ENCODE measurements at places on chromosomes 5 and 9.

- no peak for DNase-seq
Observed at GRCh38 chr5:142767178-142767577, 3.0 kb upstream of the ARHGAP26 start.

- DNase-seq = peak; percentile 20
Observed at GRCh38 chr5:138180183-138180782, 1.4 kb downstream of the KIF20A start.

- DNase-seq = no peak
Observed at GRCh38 chr9:126783949-126784348, 20.9 kb upstream of the ZBTB43 start.

DNA sequence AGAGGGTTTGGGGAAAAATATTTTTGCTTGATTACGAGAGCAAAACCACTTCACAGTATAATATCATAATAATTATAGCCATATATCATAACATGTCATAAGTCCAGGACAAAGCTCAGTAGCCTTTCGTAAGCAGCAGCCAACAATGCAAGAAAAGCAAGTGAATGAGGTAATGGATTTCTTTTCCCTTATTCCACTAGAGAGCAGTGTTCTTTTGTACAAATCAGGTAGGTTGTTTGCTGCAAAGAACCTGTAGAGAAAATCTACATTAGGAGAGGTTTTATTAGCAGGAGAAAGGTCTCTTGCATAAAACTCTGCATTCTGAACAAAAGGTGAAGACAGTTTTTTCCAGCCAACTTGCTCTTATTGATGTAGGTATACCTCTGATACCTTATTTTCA is 1033.4 kb downstream of the TLE4 start:
- peak; percentile 44 for DNase-seq

DNA sequence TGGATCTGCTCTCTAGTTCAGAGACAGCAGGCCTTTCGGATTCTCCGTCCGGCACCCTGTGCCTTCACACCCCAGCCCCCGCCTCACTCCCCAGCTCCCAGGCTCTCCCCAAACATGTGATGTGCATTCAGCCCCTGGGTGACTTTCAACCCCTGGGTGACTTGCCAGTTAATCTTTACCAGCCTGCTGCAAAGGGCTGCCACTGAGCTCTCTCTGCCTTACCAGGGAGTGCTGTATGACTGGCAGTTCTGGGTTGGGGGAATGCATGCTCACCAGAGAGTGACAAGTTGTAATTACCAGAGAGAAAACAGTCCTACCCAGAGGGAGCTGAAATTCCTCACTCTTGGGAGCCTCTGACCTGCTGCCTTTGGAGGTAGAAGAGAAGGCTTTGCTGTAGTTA is 4.9 kb upstream of the ADRA1B start:
- no peak for DNase-seq

- DNase-seq = no peak
Observed at GRCh38 chr9:130918101-130918825, 20.8 kb downstream of the FIBCD1 start.

- DNase-seq = no peak
Observed at GRCh38 chr5:33198836-33199235, 241.9 kb upstream of the TARS1 start.

DNA sequence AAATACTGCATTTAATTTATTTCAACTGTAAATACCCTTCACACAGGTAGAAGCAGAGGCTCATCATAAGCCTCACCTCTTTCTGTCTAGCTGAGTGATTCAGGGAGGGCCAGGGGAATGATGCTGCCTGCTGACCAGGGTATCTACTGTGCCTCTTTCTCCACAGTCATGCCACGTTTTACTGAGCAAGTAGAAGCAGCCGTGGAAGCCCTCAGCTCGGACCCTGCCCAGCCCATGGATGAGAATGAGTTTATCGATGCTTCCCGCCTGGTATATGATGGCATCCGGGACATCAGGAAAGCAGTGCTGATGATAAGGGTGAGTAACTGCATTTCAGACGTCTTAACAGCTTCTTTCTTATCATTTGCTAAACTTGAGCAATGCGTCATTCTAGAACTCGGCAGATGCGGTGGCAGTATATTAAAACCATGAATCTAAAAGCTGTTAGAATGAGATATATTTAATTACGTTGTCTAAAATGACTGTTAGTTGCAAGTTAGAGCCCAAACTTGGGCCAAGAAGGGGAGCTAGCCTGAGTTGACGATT is 50.0 kb upstream of the LRRTM2 start:
- DNase-seq = no peak

DNA sequence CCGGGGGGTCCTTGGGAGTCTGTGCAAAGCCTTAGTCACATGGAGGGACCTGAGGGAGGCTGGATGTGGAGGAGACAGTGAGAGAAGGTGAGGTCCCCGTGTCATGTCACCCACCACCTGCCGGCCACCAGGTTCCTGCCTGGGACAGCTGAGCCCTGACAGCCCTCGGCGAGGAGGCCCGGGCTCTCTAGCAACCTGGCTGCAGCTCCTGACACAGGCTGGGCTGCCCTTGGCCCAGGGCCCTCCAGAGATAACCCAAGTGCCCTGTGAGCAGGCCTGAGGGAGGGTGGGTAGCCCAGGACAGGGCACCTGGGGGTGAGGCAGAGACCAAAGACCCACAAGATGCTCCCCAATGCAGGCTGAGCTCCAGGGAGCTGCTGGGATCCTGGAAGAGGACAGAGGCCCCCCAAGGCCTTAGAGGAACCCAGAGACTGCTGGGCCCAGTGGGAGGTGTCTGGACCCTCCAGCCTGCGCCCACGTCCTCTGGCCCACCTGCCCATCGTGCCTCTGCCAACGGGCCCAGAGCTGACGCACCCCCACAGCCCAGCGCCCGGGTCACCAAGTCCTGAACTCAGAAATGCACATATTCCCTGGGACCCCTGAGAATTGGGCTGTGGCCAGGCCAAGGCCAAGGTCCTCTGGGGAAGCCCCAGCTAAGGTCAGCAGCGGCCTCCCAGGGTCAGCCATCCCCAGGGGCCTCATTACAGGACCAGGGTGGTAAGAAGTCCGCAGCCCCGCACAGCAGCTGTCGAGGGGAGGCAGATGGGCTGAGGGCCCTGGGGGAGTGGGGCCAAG is 8.8 kb upstream of the PTGDS start:
- no peak for DNase-seq

- DNase-seq = no peak
Observed at GRCh38 chr9:93510041-93510440, 56.7 kb upstream of the FAM120AOS start.

DNA sequence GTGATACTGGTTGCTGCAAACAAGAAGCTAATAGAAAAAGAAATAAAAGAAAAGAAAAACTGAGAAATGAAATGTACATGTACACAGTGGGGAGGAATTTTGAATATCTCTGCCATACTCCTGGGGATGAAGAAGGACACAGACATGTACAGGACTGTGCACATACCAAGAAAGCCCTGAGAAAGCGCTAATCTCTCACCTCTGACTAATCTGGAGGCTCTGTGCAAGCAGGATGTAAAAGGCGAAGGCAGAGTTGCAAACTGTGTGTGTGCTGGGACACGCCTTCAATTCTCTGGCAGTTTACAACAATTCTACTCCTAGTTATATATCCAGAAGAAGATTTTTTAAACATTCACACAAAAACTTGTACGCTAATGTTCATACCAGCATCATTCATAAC is 211.4 kb downstream of the KIAA0825 start:
- no peak for DNase-seq

- DNase-seq = no peak
Observed at GRCh38 chr9:34454571-34455065, 3.8 kb downstream of the FAM219A start.

DNA sequence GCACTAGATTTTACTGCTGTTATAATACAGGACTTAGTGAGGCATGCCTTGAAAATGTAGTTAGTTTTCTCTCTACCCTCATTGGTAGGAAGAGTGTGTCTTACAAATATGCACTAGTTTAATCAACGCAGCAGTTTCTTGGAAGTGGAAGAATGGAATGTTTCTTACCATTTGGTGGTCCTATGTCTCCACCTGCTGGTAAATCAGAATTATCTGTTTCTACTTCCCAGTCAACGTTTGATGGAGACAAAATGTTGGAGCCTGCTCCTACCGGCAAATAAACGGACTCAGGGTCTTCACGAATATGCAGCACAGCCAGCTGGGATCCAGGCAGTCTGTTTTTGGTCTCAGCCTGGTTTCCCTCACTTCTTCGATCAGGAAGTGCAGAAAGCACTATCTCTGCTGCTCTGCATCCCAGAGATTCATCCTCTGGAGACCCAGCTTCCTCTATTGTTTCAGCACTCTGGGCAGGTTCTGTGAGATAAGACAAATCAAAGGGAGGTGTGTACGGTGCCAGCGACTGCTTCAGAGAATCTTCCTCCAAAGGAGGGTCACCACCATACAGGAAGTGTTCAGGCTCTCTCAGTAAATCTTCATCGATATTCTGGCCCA is 59.5 kb upstream of the PCA3 start:
- peak; percentile 64 for DNase-seq

GRCh38 chr9:811106-811531 is 30.4 kb upstream of the DMRT1 start:
- DNase-seq = no peak

- DNase-seq = no peak
Observed at GRCh38 chr9:113580954-113581311, 117.4 kb downstream of the RGS3 start.

- DNase-seq = no peak
Observed at GRCh38 chr5:143101725-143102386, 301.6 kb downstream of the NR3C1 start.

GRCh38 chr9:116000748-116001329 is 152.8 kb upstream of the PAPPA start:
- no peak for DNase-seq

GRCh38 chr9:134991808-134992754 is 74.4 kb upstream of the FCN1 start:
- no peak for DNase-seq

DNA sequence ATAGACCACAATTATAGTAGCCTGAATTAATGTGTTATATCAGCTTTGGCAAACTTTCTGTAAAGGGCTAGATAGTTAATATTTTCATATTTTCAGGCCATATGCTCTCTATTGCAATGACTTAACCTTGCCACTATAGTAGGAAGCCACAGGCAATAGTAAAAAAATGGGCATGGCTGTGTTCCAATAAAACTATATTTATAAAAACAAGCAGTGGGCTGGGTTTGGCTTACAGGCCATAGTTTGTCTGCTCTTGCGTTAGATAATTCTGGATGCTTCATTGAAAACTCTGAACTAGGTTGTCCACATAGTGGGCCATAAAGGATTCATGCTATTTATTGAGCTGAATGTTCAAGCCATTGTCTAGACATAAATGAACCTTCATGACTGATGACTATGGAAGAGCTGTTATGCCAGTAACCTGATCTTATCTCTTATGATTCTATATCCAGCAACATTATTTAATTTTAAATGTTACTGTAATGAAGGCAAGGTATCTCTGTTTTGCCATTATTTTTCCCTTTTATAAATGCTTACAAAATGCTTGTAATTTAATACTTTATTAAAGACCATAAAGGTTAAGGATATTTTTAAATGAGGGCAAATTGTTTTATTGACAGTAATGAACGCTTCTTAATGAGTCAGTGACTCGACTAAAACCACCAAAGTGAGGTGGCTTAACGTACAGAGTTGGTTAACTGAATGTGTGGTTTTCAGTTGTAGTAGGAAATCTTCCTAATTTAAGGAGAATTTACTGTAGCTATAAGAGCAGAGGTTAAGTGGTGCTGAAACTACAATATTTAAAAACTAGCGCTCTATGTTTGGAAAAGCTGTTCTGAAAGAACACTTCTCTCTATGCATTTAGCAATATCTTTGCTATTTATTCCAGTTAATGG is 560.6 kb downstream of the PRR16 start:
- no peak for DNase-seq

- no peak for DNase-seq
Observed at GRCh38 chr5:6395621-6396020, 17.3 kb upstream of the MED10 start.

DNA sequence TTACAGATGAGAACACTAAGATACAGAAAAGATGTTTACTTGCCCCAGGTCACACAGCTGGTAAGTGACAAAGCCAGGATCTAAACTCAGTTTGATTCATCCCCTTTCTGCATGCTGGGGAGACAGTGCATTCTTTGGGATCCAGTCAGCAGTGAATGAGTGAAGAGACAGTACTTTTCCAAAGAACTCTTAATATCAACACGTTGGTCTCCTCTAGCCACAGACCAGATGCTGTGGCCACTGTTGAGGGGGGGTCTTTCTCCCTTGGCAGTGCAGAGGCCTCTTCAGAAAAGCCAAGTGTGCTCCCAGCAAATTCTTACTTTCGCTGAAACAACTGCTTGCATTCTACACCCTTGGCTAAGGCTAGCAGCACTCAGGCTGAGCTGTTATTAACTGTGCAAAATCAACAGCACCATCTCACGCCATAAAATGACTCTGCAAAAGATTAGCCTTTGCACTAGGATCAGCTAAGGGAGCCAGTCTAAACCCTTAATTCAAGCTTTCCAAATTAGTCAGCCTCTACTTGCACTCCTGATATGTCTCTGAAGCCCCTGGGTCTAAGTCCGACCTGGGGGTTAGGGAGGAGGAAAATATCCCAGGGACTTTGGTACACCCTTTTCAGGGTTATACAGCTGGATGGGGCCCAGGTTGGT is 4.8 kb upstream of the TMEM171 start:
- no peak for DNase-seq

- no peak for DNase-seq
Observed at GRCh38 chr9:125549891-125550885, 156.8 kb downstream of the MAPKAP1 start.

DNA sequence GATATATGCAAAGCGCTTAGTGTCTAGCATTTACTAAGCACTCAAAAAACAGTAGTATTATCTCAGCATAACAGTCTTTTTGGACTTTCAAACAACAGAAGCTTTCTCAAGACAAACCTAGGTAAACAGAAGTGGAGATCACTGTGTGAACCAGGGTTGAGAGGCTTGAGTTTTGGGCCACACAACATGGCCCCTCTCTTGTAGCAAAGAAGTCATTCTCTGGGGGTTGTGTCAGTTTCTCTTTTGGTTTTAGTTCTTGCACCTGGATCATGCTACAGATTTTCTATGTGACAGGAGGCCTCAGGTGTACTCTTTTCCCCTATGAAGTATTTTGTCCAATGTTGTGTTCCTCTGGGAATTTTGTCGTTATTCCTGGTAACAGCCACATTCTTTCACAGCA is 30.0 kb downstream of the INSYN2B start:
- no peak for DNase-seq

DNA sequence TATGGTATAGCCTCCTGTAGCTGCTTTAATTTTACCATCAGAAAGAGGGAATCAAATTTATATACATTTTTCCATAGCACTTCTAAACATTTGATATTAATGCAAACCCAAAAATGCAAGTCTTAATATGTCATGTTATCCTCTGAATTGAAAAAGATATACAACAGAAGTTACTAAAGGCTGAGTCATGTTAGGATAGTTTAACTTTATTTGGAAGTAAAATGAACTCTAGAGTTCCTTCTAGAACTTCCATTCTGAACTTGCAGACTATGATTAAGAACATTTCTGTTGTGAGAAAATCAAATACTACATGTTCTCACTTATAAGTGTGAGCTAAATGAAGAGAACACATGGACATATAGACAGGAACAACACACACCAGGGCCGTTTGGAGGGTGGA is 317.3 kb upstream of the PRR16 start:
- no peak for DNase-seq

GRCh38 chr5:151212406-151212798 is 11.5 kb downstream of the CCDC69 start:
- DNase-seq = no peak

GRCh38 chr9:128244091-128244836 is 31.5 kb downstream of the GOLGA2 start:
- no peak for DNase-seq

- DNase-seq = no peak
Observed at GRCh38 chr5:133108481-133108921, 56.7 kb downstream of the HSPA4 start.

- no peak for DNase-seq
Observed at GRCh38 chr5:142677198-142677597, 8.7 kb downstream of the FGF1 start.

- no peak for DNase-seq
Observed at GRCh38 chr9:36827593-36827992, 206.5 kb downstream of the PAX5 start.

Data from NCI-H2081 treated with DMSO at 0.1 percent for 48 hours (cell line).